ENCODE measurements at places on chromosomes 3 and 15.

DNA sequence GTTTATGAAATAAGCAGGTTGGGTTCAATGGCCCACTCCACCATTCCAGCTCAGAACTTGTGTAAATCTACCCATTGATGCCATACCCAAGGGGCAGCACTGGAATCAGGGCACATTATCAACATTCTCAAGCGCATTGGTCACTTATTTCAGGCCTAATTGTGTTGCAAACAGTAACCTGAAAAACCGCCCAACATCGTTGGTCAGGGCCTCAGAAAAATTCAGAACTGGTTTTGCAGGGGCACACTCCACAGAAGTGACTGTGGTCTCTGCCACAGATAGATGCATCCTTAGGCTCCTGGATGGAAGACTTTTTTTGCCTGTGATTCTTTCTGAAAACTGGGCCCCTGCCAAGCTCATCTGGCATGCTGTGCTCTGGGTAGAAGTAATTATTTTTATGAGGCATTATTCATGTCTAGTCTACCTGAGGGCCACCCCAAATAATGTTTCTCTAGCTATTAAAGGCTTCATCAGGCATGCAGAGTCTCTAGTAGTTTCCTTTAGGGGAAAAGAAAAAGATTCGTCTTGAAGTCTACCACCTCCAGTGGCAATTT is 21.7 kb upstream of the LRTM1 start:
- no peak for DNase-seq

- no peak for DNase-seq
Observed at GRCh38 chr3:175879417-175879816, 1020.3 kb downstream of the NAALADL2 start.

DNA sequence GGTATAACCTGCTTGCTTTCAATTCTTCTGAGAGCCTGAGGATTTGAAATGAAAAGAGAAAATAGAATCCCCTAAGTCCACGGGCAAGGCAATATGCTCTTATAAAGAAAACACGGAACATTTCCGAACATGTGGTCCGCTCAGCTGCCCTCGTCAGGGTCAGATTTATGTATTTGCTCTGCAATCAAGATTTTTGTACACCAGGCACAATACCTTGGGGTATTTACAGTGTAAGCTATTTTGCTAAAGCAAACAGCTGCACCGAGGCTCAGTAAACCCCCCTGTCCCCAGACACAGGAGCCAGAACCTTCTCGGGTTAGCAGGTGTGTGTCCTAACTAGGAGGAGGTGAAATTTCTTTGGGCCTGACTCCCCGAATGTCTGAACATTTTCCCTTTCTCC is 155.8 kb upstream of the LRIG1 start:
- DNase-seq, result no peak

- DNase-seq, result no peak
Observed at GRCh38 chr3:193771011-193771652, 178.1 kb downstream of the OPA1 start.

DNA sequence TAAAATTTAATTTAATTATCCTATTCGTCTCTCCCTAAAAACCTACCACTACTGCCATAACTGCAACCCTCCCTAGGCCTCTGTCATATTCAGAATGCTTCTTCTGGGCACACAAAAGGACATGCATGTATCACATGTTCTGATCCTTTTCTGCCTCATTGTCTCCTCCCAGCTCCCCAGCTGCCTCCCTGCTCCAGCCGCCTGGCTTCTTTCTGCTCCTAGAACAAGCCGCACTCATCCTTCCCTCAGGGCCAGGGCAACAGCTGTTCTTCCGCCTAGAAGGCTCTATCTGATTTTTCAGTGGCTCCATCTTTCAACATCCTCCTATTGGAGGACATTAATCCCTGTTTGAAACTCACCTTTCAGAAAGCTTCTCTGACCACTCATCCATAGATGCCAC is 38.6 kb downstream of the TMED3 start:
- no peak for DNase-seq

DNA sequence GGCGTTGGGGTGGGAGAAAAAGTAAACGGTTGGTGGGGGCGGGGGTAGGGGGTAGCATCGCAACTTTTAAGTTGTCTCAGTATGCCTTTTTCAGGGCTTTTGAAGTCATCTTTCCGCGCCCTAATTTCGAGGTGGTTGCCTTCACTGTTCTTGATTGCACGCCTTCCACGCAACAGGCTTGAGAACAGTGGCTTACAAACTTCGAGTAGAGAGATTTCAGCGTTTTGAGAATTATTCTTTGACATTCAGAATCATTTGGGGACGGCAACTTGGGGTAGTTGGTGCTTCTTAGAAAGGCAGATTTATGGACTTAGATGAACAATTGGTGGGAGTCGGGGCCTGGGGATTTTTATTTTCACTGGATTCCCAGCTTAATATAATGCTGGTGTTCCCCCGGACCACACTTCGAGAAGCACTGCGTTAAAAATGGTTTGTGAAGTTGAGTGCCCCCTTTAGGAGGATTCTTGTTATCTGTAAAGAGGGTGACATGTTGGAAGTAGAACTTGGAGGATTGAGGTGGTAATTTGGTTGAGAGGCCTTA is 880 bp downstream of the PPP4R2 start:
- no peak for DNase-seq

- DNase-seq, result no peak
Observed at GRCh38 chr3:141538568-141539240, 51.9 kb downstream of the RASA2 start.

DNA sequence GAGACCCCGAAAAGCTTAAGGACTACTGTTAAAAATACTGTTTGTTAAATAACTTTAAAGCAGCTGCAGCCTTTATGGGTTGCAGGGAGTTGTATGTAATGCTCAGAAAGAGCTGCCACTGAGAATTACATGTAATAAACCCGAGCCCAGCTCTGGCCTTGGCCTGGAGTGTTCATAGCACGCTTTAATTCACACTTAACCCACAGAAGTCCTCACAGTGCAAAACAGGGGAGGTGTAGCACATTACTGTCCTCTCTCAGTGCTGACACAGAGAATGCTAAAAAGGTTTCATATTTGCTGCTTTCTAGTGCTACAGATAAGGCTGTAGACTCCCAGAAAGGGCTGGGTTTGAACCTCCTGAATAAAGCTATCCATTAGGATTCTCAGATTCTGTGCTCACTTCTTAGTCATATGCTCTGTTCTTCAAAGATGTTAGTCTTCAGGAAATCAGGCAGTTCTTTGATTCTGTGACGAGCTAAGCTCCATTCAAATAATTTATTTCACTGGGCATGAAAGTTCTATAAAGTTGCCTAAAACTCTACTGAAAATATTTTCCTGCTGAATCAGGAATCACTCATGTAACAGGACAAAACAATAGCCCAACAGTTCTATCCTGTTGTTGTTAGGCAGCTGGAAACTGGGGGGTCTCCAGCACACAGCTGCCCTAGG is 108.0 kb downstream of the SENP2 start:
- no peak for DNase-seq

DNA sequence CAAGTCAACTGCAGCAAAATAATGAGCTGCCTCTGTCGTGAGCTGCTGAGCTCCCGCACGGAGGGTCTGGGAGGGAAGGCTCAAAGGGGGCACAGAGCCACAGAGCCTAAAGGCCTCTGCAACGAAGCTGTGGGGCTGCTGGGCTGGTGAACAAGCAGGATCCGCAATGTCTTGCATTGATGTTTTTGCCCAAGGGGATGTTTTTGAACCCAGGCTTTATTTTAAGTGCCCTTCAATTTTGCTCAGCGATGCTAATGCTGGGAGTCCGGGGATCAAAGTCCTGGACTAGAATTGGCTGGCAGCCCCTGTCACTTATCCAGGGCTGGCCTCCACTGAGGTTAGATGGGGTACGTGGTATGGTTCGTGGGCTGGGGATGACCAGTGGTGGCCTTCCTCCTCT is 240.0 kb downstream of the VPS13C start:
- DNase-seq, result no peak

DNA sequence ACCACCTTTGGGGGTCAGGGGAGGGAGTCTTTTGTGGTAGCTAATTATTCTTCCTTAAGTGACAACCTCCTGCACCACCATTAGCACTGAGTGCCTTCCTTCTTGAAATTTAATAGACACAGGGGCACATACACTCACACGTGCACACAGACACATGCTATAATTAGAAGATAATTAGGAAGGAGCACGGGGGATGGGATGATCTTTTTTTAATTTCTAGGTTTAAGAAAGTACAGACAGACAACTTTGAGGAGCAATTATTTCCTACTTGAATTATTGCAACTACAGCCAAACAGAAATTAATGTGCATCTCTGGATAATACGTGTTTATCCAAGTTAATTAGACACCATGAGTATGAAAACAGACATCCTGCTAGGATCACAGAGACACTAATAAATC is 44.8 kb upstream of the GUCA1C start:
- no peak for DNase-seq

- no peak for DNase-seq
Observed at GRCh38 chr3:147002721-147003120, 397.6 kb upstream of the PLSCR5 start.

DNA sequence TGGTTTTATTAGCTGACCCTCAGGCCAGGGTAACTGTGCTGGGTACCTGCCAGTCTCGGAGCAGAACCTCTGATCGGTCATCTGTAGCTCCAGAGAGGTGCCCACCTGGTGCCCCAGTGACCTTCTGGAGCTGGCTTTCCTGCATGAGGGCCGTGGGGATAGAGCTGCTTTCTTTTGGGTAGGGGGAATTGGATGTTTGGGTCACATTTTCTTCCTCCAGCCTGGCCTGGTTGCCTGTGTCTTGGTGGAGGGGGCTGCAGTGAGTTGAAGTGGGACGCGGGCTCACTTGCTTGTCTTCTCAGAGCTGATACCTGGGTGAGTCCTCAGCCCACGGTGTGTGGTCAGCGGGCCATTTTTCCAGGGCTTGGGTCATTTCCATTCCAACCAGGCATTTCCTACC is 2.6 kb downstream of the ZNF710 start:
- DNase-seq, result no peak

All from NCI-H2029 (cell line).